Brain (organoid and tissue), 16 donors: ENCODE measurements at places on chromosomes 12 and 14.
A peak's percentile ranks its signal among the peaks of the same experiment; 100 is the strongest.

- no peak for DNase-seq
These were observed 14.3 kb upstream of the DHRS7 start for GRCh38 chr14:60179431-60179869.

- DNase-seq = no peak
These were observed 635.4 kb downstream of the VRK1 start for GRCh38 chr14:97432586-97432985.

GRCh38 chr14:104094709-104095425 is 9.4 kb downstream of the ASPG start:
- peak; percentile 64 for DNase-seq

GRCh38 chr12:91423693-91424050 is 241.1 kb upstream of the DCN start:
- DNase-seq = no peak

GRCh38 chr12:26172946-26173552 is 22.3 kb upstream of the SSPN start:
- DNase-seq = peak; percentile 28

DNA sequence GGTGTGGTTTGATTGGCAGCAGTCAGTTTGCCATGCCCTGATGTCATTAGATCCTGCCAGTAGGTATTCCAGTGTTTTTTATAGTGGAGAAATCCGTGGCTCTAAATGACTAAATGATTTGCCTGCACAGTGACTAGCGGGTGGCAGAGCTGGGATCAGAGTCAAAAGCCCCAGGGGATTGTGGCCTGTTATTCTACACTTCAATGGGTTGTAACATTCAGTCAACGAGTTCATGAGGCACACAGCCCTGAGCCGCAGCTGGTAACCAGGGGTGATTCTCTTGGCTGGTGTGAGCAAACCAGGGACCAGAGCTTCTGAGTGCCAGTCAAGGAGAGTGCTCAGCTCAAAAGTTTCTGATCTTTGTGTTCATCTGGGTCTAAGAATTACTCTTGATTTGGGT is 1.8 kb downstream of the MYH6 start:
- DNase-seq = peak; percentile 41

DNA sequence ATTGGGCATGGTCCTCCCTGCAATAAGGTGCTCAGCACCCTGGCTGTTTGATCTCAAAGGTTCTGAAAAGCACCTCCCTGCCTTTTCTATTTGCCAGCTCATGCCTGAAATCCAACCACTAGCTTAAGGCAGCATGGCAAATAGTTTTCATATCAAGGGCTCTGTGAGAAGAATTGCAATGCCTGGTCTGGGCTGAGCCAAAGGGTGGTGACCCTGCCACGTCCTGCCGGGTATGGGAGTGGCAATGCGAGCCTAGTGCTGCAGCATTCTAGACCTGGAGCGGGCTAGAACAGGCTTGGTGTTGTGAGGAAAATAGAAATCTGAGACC is 2.3 kb upstream of the SCNN1A start:
- DNase-seq = no peak

- DNase-seq = no peak
These were observed 81.6 kb downstream of the CAPZA3 start for GRCh38 chr12:18819484-18819883.
